ENCODE measurements at places on chromosomes 16 and 17. TPM values are rescaled to one million over a fixed set of nuclear protein-coding genes. Genes with fewer than 3 reads are reported as not detected.

The HBZ gene
- total RNA-seq = not detected

The LITAFD gene
- total RNA-seq = 0.75 TPM

The RNF227 gene
- 2.3 TPM for total RNA-seq

The TPSG1 gene
- not detected for total RNA-seq

The C16orf86 gene
- 5.1 TPM for total RNA-seq

DNA sequence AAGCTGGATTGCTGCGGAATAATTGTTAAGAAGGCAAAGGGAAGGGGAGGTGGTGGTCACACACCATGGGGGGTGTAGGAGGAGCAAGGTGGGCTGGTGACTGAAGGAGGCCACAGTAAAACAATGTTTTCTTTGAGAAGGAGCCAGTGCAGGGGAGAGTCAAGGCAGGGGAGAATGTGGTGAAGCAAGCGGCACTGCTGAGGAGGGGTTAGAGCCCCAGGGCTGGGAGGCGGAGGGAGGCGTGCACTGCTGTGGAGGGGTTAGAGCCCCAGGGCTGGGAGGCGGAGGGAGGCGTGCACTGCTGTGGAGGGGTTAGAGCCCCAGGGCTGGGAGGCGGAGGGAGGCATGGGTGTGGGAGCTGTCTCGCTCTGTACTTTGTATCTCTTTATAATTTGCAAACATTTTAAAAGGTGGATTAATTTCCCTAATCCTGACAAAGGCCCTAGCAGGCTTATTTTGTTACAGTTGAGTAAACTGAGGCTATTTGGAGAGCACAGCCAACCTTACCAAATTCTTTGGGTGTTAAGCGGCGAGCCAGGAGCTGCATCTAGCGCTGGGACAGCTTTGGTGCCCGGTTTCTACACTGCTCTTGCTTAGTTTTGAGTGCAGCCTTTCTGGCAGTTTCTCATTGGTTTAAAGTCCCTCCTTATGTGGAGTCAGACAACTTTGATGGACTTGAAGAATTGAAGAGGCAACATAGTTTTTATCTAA, 20.9 kb downstream of the RPTOR start:
- no peak for DNase-seq

- no peak for DNase-seq
Observed at GRCh38 chr17:35584061-35584460, 3.1 kb upstream of the AP2B1 start.

DNA sequence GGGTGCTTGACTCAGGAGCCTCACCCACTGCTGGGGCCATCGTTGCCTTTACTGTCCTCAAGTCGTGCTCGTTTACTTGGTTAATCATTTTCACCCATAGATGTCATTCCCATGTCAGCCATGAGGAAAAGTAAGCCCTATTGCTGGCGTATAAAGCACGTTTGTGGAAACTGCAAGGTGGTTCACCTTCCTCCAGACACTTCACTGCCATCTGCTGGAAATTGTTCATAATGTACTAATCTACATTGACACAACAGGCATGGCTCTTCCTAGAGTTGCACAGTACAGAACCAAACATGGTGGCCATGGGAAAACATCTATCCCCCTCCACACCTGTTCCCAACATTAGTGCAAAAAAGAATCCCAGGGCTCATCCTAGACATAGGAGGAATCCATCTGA, 116.6 kb downstream of the ZNF18 start:
- no peak for DNase-seq

- DNase-seq = no peak
Observed at GRCh38 chr16:70418274-70418992, 20.5 kb downstream of the ST3GAL2 start.

DNA sequence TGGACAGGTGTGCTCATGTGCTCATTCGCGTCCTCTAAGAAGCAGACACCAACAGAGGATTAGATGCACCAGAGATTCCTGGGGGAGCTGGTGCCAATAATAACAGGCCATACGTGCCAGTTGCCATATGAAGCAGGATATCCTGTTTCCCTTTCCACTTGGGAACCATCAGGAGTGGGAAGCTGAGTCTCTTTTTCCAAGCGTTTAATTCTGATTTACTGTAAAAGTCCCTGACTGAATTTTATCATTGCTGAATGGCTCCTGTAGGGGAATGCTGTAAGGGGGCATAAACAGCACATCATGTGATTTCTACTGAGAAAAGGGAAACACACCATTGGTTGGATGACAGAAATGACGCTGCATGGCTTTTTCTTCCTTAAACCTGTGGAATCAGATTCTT, 113.3 kb downstream of the IRF8 start:
- no peak for DNase-seq

DNA sequence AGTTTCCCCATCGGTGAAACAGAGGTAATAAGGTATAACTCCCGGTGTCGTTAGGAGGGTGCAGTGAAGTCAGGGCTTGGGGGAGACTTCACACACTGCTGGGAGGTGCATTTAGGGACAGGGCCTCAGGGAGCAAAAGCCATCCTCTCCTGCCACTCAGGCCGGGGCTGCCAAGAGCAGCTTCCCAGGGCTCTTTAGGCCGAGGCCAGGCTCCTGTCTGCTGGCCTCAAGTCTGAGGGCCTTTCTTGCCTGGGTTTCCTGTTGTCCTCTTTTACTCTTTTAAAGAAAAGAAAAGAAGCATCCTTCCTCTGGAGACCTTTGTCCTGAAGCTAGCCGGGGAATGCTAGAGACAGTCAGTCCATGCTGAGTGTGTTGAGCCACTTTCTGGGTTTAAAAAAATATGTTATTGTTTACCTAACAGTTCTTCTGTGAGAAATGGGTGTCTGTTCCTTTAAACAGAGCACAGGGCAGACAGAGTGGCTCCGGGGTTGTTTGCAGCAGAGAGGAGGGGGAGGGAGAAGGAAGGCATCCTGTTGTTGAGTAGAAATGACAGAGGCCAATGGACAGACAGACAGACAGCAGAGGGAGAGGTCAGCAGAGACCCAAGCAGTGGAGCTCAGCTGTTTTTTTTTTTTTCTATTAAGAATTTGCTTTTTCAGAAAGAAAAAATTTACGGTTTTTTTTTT, 79.1 kb downstream of the C17orf67 start:
- no peak for DNase-seq

DNA sequence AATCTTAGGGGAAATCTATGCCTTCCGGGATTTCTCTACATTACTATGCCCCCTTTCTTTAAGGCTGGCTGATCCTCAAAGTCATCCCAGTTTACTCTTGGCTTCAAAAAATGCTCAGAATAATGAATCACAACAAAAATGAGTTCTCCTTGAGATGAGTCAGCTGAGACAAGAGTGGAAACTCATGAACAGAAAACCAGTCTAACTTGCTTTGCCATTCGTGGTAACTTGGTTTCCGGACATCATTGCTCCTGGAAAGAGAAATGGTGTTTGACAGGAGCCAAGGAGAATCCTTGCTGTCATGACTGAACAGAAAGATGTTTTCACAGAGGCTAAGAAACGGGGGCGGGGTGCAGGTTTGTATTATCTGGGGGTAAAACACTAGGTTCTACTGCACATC, 435.6 kb upstream of the DYNLRB2 start:
- DNase-seq = no peak

DNA sequence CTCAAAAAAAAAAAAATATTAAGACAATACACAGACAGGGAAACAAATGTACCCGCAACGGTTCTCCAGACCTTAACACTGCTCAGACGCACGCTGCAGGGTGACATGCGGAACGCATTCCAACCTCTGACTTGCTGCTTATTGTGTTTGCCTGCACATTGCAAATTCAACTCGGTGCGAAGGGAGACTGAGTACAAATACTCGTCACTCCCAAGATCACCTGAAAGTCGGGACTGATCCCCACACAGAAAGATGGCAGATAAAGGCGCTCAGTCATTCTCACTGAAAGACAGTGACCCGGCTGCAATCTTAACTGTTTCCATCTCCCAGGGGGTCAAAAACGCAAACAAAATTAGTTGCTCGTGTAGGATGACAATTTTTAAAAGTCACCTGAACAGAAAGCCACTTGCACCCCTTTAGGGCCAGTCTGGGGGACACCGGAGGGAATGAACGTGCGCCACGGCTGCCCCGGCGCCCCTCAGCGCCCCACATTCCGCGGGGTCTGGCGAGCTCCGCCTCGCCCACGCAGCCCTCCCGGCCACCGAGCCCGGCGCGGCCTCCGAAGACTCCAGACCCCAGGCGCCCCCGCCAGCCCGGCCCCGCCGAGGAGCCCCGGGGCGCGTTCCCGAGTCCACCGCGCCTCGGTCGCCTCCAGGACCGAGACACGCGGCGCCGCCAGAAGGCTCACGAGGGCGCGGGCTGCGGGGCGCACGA, 589 bp downstream of the CLCN7 start:
- DNase-seq = no peak

DNA sequence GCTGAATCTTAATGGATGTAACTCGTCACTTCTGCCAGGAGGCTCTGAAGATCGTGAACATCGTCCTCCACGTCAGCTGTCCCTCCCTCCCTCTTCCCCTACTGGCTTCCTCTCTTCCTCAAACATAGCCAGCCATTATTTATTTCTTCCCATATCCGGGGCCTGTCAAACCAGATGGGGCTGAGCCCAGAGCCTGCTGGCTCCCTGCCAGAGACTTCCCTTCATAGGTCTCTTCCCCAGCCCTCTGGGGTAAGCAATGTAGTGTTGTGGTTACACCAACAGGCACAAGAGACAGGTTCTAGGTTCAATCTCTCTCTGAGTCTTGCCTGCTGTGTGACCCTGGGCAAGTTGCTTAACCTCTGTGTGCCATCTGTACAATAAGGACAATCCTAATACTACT, 40.1 kb upstream of the ZFP90 start:
- no peak for DNase-seq

DNA sequence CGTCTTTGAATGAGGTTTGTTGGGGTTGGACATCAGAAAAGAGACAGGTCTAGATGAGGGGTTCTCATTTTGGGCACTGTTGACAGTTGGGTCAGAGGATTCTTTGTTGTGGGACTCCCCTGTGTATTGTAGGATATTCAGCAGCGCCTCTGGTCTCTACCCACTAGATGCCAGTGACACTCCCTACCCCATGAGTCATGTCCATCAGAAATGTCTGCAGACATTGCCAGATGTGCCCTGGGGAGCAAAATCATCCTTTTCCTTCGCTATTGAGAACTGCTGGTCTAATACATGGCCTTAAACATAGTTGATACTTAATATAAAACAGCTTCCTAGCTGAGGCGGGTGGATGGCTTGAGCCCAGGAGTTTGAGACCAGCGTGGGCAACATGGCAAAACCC, 3.1 kb downstream of the ABAT start:
- no peak for DNase-seq

DNA sequence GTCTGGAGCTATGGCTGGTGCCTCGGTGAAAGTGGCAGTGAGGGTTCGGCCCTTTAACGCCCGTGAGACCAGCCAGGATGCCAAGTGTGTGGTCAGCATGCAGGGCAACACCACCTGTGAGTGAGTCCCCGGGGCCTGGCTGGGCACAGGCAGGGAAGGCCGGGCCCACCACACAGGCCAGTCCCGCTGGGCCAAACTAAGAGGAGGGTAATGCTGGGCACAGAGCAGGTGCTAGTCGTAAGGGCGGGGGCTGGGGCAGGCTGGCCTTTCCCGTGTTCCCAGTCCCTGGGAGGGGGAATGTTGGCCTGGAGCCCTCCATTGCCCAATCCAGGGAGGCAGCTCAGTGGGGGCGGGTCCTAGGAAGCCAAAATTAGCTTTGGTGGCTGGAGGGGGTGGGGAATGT, 2.5 kb downstream of the KIF1C start:
- no peak for DNase-seq

DNA sequence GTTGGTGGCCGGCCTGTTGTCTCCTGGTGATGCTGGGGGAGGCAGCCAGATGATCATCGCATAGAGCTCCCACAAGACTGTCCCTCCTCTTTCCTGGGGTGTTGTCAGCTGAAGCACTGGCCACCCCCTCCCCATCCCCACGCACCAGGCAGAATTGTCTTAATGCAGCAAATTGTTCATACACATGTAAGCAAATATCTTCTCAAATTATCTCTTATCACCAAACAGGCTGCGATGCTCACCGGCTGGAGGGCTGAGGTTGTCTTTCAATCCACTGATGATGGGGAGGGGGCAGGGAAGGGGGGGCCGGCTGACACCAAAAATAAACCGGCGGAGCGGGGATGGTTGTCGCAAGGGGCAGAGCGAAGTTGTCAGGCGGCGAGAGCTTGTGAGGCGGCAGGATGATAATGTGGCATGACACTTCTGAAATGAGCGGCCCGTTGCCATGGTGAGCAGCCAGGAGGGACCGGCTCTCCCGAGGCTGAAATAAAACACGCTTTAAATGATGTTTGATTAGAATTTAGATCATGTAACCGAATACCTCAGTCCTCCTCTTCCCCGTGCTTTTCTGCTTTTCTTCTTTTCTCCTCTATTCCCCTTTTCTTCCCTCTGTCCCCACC, 59.8 kb downstream of the MRM1 start:
- DNase-seq = no peak

DNA sequence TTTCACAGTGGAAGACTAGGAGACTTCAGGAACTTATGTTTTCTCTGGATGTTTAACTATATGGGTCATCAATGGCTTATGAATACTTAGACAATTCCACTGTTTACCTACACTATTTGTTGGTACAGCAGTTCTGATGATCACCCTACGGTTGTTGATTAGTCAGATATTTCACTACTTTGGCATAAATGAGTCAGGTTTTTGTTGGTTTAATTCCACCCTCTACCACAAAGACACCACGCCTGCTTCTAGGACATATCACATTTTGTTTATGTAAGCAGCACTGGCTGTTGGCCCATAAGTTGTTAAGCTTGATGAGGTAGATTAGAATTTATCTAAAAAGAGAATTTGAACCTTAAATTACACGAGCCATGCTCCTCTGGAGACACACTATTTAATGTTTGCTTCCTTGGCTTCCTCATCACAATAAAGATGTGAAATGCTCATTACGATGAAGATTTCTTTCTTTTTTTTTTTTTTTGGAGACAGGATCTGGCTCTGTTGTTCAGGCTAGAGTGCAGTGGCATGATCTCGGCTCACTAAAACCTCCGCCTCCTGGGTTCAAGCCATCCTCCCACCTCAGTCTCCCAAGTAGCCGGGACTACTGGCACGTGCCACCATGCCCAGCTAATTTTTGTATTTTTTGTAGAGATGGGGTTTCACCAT, 4.3 kb downstream of the GDE1 start:
- DNase-seq = no peak

GRCh38 chr17:72501404-72502370, 380.9 kb downstream of the SOX9 start:
- DNase-seq = no peak

DNA sequence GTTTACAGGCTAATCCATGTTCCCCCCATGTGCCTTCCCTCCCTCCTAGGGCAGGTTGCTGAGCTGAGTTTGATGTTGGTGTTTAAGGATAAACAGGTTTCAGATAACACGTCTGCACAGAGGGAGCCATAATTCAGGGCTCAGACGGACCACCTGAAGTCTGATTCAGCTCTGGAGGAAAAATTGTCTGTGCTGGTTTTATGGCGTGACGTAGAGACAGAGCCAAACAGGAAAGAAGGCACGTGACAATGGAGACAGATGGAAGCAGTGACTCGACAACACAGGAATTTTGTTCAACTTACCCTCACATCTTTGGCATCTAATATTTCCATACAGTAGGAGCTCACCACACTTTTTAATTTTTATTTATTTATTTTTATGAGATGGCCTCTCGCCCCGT, 10.7 kb upstream of the USP10 start:
- DNase-seq = no peak

DNA sequence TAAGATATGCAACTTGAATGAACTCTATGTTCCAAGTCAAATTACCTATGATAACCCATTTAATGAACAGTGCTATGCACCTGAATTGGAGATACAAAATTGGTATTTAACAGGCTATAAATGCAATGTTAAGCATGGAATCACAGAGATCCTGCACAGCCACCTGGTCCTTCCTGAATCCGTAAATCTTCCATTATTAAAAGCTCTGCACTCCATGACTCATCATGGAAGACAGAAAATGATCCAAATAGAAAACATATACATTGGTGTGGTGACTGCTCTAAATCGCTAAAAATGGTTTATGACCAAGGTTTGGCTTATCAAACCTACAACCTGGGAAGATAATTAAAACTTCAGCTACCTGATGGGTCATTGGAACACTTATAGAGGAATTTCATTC, 45.3 kb downstream of the GLG1 start:
- DNase-seq = no peak

Measured in T-helper 17 cell (primary cell).